ENCODE measurements at places on chromosomes 4 and X. TPM values are rescaled to one million over a fixed set of nuclear protein-coding genes. Genes with fewer than 3 reads are reported as not detected.
A peak's percentile ranks its signal among the peaks of the same experiment; 100 is the strongest.

DNA sequence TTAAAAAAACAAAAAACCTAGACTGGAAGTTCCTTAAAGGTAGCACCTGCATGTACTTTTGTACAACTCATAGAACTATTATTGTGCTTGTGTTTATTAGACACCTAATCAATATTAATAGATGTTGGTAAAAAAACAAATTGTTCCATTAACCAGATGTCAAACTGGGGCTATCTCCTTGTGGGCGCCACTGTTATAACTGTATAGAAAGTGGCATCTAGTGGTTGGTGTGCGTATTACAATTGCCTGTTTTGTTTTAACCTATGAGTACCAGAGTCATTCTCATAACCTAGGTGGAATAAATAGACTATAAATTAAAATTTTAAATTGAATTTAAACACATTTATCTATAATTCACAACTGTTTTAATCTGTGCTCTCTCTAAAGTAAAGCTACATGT, 97.4 kb downstream of the COL4A5 start:
- H3K36me3 ChIP-seq, result no peaks in the 10 kb centered on the region
- H3K4me1 ChIP-seq, result no peaks in the 10 kb centered on the region
- no peaks in the 10 kb centered on the region for H3K27me3 ChIP-seq
- H3K4me3 ChIP-seq, result no peak overlapping the region

Gene FAM9C
- not detected for total RNA-seq

Gene GLRB
- total RNA-seq, result 3.3 TPM

DNA sequence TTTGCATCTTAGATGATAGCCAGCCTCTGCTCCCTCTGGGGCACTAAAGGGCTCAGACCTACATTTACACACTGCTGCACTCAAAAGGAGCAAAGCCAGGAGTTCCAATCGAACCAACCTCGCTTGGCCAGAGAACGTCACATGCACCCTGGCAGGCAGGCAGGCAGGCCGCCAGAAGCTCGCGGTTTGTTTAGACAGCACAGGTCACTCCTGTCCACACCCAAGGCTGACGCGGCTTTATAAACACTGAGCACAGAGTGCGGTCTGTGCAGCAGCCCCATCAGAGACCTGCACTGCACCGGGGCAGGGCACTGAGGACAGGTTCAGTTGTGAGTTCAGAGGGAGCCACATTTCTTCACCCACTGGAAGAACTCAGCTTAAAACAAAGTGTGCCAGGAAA, 143.9 kb downstream of the BCOR start:
- DNase-seq, result peak; percentile 41
- H3K4me1 ChIP-seq, result no peaks in the 10 kb centered on the region
- H3K27ac ChIP-seq, result no peak overlapping the region
- no peak overlapping the region for H3K4me3 ChIP-seq

- no peak overlapping the region for H3K27ac ChIP-seq
- no peak overlapping the region for H3K4me3 ChIP-seq
- H3K27me3 ChIP-seq, result no peaks in the 10 kb centered on the region
- peaks cover 9% of the 10 kb centered on the region for H3K36me3 ChIP-seq
- DNase-seq, result no peak
These were observed 34.3 kb downstream of the ATP10D start for GRCh38 chr4:47519239-47519883.

- no peak overlapping the region for H3K4me3 ChIP-seq
- H3K27ac ChIP-seq, result no peak overlapping the region
- H3K27me3 ChIP-seq, result no peaks in the 10 kb centered on the region
- no peak for DNase-seq
These were observed 108.0 kb upstream of the PCDH18 start for GRCh38 chr4:137640156-137640837.

Gene SSX1
- total RNA-seq, result not detected

Gene RPL36A
- total RNA-seq, result 148 TPM

Data from kidney (tissue), 22 donors.